Stimulated activated CD8-positive, alpha-beta memory T cell treated with anti-CD3 and anti-CD28 coated beads, Interleukin-7, amount 100 ng/mL, for 24 hours (primary cell): ENCODE measurements at places on chromosomes 16 and 17.

- no peak for DNase-seq
Observed at GRCh38 chr17:82595893-82596292, 52.4 kb downstream of the WDR45B start.

GRCh38 chr17:57293077-57293476, 36.8 kb downstream of the MSI2 start:
- DNase-seq: no peak

DNA sequence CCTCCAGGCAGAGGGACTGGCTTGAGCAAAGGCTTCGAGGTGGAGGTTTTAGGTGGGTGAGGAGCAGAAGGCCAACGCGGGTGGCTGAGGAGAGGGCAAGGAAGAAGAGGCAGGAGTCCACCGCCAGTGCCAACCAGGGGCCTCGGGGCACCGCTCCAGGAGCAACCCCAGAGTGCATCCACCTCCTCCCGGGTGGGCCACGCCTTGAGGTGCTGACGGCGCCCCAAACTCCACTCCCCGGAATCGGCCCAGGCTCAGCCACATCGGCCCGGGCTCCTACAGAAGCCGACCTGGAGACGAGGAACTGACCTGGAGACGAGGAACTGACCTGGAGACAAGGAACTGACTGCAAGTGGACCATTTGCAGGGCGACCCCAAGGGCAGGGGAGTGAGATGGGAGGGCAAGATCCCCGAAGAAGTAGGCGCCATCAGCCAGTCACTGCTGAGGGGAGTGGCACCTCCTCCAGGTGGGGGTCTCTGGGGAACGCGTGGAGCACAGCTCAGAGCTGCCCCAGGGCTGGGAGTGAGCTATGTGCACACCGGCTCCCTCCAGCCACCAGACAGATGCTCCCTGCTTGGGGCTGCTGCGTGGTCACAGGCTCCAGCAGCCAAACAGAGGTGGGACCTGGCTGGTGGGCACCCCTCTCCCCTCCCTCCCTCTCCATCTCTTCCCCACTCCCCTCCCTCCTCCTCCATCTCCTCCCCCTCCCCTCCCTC, 29.2 kb upstream of the CBFA2T3 start:
- DNase-seq: no peak

- no peak for DNase-seq
Observed at GRCh38 chr16:23207485-23207884, 24.9 kb downstream of the SCNN1G start.

DNA sequence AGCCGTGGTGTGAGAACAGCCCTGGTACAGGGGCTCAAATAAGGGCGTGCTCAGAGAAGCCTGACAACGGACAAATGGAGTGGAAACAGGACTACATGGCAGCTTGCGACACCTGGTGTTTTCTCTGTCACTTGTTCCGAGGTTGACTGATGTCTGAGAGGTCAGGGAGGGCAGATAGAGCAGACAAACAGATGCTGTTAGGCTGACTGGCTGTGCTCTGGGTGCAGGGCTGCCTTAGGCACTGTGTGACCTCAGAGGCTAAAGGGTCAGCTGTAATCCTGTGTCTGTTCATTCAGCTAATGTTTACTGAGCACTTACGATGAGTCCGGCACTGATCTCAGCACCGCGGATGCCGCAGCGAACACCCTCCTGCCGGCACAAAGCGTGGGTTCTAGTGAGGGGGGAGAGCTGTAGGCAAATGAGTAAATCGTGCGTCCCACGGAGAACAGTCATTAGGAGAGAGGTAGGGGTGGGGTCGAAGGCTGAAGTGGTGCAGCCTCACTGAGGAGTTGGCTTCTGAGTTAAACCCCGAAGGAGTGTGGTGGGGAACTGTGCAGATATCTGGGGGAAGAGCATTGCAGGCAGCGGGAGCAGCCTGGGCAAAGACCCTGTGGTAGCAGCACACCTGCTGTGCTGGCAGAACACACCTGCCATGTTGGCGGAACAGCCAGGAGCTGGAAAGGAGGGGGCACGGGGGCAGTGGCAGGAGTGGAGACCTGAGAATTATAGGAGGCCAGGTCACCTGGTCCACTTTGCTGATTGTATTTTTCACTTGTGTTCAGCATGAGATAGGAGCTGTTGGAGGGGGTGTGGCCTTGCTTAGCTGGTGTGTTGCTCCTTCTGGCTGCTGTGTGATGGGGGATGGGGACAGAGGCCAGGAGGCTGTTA, 35.0 kb downstream of the GPT2 start:
- no peak for DNase-seq

DNA sequence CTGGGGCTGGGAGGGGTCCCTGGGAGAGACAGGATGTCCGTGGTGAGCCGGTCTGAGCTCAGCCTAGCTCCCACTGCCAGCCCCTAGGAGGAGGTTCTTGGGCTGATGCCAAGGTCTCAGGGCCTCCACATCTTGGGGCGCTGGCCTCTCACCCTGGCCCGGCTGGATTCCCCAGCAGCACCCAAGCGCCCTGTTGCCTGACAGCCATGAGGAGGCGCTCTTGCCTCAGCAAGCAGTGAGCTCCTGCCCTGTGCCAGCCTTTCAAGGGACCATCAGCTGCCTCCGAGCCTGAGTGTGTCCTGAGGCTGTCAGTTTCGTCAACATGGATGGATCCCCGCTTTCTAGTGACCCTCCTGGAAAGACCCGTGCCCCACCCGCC, 234.9 kb upstream of the CIBAR2 start:
- no peak for DNase-seq

DNA sequence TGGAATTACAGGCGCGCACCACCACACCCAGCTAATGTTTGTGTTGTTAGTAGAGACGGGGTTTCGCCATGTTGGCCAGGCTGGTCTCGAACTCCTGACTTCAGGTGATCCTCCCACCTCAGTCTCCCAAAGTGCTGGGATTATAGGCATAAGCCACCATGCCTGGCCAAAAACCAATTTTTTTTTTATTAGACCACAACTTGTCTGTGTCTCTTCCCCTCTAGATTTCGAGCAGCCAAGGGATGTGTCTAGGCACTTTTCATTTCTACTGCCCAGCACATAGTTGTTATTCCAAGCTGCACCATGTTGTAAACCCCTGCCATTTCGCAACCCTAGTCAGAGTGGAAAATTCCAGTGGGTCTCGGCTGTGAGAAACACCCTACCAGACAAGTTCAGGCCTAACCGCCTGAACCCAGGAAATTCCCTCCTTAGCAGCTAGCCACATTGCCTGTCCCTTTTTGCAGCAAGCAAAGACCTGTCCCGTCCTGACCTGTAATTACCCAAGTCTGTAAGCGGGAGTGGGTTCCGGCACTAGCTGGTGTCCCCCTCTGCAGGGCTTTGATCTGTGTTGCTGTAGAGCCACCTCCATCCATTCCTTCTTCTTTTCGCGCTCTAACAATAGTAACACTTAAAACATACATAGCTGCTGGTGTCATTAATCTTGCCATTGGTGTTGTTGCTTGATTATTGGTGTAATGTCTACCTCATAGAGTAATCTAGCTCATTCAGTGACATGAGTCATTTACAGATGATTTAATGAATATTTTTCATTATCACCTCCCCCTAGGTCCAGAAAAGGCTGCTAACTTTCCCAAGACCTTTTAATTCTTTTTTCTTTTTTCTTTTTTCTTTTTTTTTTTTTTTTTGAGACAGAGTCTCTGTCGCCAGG, 77.3 kb upstream of the ATF7IP2 start:
- no peak for DNase-seq

DNA sequence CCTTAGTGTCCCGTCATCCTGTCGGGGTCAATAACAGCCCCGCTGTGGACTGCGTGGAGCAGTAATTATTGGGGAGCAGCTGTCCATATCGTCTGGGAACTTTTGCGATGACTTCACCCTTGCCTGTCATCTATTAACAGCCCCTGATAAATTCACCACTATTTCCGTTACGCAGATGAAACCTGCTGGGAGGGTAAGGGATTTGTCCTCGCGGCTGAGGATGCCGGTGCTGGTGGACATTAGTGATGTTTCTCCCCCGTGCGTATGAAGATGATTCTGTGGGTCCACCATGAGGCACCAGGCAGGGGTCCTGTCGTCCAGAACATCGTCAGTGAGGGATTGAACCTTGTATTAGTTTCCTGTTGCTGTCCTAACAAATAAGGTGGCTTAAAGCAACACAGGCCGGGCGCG, 1.0 kb downstream of the FLYWCH2 start:
- DNase-seq: no peak

- no peak for DNase-seq
Observed at GRCh38 chr16:82055728-82056549, 20.9 kb downstream of the HSD17B2 start.

- DNase-seq: no peak
Observed at GRCh38 chr16:80084614-80085013, 456.2 kb upstream of the DYNLRB2 start.

DNA sequence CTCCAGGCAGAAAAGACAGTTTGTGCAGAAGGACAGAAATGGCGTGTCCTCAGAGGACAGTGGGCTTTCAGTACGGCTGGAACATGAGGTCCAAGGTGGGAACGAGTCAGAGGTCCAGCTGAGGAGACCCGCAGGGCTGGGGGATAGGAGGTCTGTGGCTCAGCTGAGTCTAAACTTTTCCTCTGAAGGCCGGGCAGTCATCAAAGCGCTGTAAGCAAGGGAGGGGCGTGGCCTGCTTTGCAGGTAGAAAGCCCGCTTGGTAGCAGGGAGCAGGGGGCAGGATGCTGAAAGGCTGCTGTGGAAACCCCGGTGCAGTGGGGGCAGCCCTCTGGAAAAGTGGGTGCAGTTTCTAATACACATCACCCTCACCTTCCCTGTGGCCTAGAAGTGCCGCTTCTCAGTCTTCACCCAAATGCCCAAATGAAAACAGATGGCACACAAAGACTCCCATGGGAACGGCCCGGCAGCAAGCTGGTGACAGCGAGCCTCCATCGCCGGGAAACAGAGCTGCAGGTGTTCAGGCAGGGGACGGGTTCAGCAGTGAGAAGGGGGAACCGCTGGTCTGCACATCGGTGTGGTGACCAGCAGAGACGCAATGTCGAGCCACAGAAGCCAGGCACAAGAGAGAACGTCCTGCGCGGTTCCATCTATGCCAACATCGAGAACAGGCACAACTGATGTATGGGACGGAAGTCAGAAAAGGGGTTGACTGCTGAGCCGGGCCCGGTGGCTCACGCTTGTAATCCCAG, 12.2 kb upstream of the OSGIN1 start:
- no peak for DNase-seq

DNA sequence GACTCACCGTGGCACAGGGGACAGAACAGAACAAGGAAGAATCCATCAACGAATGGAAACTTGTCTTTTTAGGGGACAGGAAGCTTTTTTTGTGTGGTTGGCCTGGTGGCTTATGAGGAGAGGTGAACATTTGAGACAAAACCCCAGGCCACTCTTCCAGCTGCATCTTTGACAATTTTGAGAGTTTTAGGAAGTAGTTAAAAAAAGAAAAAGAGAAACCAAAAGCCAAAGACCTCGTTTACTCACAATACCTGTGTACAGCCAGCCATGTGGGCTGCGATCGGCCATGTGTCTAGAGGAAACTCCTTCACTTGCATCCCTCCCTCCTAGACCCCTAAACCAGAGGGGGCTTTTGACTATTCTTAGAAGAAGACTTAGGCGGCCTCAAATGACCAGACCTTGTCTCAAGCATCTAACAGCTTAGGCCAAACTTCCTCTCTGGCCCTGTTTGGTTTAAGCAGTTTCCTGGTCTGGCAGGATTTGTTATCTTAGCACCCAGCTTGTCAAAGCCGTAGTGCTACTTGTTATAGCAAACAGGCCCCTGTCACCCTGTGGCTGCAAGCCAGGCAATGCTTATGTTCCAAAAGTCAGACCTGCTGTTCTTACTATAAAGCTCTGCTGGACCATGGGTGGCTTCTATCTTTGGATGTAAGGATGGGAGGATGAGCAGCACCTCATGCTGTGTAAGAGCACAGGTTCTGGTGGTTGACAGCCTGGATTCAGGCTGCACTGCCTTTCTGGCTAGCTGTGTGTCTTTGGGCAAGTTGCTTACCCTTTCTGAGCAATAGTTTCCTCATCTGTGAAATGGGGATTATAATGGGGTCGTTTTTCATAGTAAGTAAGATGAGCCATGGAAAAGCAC, 17.7 kb downstream of the KSR1 start:
- peak; percentile 62 for DNase-seq

DNA sequence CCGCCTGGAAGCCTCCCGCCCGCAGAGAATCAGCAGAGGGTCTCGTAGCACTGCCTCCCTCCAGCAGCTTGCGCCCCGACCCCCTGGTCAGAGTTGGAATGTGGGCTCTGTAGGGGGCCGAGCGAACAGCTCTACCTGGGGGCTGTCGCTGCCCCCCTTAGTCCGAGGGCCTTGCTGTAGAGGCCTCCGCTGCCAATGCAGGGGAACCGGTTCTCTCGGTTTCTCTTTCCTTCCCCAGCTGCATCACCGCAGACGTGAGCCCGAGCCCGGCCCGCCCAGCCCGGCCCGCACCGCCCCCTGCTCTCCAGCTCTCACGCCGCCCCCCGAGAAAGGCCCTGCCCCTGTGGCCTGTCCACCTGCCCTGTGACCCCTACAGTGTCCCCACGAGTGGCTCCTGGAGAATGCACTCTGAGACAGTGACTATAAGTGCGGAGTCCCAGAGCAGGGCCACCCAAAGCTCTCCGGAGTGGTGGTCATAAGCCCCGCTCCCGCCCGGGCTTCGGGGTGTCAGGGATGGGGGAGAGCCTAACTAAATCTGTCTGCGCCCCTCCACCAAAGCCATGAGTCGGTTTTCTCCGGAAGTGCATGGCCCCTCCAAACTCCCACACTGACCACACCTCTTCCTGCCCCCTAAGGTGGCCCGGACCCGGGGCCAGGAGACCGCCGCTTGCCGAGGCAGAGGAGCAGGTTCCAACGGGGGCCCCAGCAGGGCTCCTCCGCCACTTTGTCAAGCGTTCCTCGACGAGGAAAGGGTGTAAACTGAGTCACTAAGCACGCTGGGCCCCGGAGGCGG, 1.7 kb downstream of the ARHGAP27 start:
- DNase-seq: no peak

DNA sequence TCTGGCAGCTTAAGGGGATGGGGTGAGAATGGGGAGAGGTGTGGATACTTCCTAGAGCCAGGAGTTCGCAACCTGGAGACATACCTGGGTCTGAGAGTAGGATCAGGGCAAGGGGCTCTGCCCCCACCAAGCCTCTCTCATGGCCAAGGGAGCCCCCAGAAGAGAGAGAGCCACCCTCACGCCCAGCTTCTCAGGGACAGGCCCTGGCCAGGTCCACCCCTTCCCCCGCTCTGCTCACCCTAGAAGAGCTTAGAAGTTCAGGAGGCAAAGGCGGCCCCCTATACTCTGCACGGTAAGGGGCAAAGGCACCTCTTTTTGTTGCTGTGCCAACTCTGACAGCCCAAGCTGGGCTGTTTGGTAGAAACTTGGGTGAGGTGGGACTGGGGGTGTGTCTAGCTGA, 69.3 kb upstream of the TMEM97 start:
- DNase-seq: no peak

- DNase-seq: no peak
Observed at GRCh38 chr17:58875261-58875660, 119.6 kb downstream of the PPM1E start.

- DNase-seq: no peak
Observed at GRCh38 chr17:44109312-44109630, 14.2 kb downstream of the HDAC5 start.

- peak; percentile 49 for DNase-seq
Observed at GRCh38 chr17:74738051-74738996, 1.3 kb downstream of the RAB37 start.

- DNase-seq: no peak
Observed at GRCh38 chr16:49912721-49913120, 56.8 kb upstream of the ZNF423 start.

- no peak for DNase-seq
Observed at GRCh38 chr17:17052462-17053221, 10.4 kb downstream of the MPRIP start.

GRCh38 chr17:19876529-19877161, 8.9 kb upstream of the ULK2 start:
- no peak for DNase-seq
